ENCODE measurements at places on chromosomes 13 and 19.
A peak's percentile ranks its signal among the peaks of the same experiment; 100 is the strongest.

DNA sequence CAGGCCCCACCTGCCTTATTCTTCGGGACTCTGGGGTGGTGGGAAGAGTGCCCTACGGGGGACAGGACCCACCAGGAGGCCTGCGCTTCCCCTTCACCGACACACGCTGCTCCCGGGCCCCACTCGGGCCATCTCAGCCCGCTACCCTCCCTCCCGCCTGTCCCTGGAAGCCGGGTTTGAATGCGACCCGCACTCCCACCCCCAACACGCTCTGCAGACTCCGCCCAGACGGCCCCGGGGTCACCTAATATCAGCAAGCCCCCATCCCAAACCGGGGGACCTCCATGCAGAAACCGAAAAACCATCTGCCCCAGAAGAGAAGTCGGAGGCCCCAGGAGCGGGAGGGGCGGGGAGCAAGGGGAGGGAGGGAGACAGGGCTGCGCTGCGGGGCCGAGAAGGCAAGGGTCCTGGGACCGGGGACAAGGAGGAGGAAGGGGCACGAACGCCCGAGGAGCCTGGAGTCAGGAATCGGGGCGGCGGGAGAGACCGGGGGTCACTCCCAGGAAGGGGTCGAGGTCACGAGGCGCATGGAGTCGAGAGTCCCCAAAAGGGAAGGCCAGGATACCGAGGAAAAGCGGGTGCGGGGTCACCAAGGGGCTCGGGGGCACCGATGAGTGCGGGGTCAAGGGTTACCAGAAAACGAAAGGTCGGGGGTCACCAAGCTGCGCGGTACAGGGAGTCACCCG is 766 bp downstream of the SBNO2 start:
- ATAC-seq, result peak; percentile 42

DNA sequence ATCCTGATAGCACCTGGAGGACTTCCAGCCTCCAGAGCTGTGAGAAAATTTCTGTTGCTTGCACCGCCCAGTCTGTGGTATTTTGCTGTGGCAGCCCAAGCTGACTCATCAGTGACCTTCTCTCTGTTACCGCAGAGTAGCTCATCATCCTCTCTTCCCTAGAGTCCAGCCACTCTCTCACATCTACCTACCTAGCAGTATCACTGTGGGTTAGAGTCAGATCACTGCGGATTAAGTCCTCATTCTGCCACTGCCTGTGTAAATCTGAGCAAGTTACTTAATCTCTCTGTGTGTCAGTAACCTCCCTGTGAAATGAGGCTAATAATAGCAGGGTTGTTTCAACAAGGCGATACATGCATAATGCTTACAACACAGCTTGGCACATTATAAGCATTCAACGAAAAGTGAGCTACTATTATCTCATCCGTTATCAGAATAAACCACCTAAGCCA is 40.3 kb upstream of the USPL1 start:
- ATAC-seq, result peak; percentile 96

DNA sequence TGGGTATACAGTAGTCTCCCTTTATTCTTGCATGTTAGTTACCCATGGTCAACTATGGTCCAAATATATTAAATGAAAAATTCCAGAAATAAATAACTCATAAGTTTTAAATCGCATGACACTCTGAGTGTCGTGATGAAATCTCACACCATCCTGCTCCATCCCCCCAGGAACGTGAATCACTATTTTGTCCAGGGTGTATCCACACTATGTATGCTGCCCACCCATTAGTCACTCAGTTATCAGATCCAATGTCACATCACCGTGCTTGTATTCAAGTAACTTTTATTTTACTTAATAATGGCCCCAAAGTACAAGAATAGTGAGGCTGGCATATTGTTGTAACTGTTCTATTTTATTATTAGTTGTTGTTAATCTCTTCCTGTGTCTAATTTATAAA is 115.8 kb upstream of the SERP2 start:
- ATAC-seq, result no peak

GRCh38 chr19:33157906-33158305 is 26.0 kb downstream of the WDR88 start:
- no peak for ATAC-seq

GRCh38 chr13:27621116-27621365 is 651 bp upstream of the POLR1D start:
- no peak for ATAC-seq

- ATAC-seq, result peak; percentile 65
Observed at GRCh38 chr19:45103156-45103507, 10.2 kb downstream of the PPP1R37 start.

GRCh38 chr19:39328046-39328705 is 7.5 kb upstream of the LRFN1 start:
- peak; percentile 56 for ATAC-seq

DNA sequence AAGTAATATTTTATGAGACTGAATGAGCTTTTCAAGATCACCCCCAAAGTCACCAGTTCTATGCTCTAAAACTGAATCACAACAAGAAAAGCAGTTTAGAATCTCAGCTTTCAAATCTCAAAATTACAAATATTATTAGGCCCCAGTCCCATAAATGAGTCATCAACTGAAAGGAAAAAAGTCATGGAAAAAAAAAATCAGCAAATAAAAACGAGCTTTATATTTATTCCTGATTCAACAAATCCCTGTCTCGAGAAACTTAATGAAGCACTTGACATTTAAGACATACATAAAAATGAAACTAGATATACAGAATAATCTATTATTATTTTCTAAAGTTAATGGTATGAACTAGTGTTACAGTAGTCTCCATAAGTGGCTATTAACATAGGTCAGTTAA is 203.0 kb downstream of the DIAPH3 start:
- ATAC-seq, result no peak

DNA sequence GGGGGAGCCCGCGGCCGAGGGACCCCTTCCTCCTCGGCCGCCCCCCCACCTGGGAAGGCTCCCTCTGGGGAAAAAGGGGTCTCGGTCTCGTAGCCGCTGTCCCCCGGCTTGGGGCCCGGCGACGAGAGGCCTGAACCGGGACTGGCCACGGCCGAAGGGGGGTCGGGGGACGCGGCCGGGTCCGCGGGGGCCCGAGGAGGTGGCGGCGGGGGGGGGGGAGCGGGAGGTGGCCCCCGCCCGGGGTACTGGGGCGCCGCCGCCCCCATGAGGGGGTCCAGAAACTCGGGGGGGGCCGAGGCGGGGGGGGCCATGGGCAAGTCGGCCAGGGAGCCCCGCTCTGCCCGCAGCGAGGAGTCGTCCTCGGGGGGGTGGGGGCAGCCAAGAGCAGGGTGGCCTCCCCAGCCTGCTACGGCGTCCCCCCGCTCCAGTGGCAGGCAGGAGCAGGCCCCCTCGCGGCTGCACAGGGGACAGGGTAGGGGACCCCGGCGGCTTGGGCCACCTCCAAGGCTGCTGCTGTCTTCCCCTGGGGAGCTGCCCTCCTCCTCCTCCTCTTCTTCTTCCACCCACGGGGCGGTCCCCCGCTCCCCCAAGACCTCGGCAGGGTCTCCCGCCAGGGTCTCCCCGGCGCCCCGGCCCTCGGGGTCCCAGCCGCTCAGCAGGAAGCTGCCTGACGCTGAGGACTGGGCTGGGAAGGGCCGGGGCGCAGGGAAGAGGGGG is 12.9 kb downstream of the LMTK3 start:
- ATAC-seq, result no peak

- peak; percentile 65 for ATAC-seq
Observed at GRCh38 chr19:40284501-40285352, at the start of gene AKT2. TSS of gene AKT2 (minus strand) at chr19:40285345. CDS start at chr19:40265267, 20,078 bp downstream.

GRCh38 chr19:32543115-32543900 is 37.7 kb upstream of the PDCD5 start:
- no peak for ATAC-seq

DNA sequence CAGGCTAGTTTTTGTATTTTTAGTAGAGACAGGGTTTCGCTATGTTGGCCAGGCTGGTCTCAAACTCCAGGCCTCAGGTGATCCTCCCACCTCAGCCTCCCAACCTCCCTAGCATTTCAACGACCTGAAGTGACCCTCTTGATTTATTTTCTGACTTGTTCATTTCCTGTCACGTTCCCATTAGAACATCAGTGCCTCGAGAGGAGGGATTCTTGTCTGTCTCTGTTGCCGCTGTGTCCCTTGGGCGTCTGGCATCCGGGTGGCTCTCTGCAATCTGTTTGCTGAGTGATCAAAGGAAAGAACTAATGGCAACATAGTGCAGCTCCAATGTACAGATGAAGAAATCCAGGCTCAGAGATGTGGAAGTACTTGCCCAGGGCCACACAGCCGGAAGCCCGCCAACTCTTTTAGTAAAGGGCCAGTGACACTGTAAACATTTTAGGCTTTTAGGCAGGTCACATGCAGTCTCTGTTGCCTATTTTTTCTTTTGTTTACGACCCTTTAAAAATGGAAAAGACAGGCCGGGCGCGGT is 47.5 kb downstream of the NFIC start:
- ATAC-seq, result no peak

- ATAC-seq, result no peak
Observed at GRCh38 chr13:41610404-41610803, 153.1 kb downstream of the RGCC start.

DNA sequence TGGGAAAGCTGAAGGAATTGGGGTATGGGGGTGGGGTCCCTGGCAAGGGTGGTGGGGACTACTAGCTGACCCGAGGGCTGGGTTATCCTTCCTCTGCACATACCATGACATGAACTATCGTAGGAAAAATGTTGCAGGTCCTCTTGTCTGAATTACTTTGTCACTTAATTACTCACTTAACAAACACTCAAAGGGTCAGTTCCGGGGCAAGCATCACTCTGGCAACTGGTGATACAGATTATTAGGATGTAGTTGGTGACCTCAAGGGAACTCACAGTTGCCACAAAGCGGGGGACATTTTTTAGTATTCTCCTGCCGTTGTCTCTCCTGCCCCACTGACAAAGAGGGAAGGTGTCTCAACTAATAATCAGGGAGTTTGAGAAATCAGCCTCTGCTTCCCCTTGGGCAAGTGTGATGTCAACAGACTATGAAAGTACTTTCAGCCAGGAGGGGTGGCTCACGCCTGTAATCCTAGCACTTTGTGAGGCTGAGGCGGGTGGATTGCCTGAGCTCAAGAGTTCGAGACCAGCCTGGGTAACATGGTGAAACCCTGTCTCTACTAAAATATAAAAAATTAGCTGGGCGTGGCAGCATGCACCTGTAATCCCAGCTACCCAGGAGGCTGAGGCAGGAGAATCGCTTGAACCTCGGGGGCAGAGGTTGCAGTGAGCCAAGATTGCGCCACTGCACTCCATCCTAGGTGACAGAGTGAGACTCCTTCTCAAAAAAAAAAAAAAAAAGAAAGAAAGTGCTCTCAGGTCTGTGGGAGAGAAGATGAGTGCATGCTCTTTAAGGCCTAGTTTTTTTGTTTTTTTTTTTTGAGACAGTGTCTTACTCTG is 10.3 kb downstream of the DNAJB1 start:
- ATAC-seq, result no peak

DNA sequence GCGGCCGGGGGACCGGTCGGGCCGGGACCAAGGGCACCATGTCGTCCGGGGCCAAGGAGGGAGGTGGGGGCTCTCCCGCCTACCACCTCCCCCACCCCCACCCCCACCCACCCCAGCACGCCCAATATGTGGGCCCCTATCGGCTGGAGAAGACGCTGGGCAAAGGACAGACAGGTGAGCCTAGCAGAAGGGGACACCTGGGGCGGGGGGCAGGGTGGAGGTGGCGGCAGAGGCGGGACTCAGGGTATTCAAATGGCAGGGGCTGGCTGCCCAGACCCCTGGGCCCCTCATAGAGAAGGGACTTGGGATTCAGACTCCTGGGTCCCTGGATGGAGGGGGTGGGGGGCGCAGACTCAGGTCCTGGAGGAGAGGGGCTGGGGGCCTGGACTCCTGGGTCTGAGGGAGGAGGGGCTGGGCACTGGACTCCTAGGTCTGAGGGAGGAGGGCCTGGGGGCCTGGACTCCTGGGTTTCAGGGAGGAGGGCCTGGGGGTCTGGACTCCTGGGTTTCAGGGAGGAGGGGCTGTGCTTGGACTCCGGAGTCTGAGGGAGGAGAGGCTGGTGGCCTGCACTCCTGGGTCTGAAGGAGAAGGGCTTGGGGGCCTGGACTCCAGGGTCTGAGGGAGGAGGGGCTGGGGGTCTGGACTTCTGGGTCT is 735 bp downstream of the BRSK1 start:
- no peak for ATAC-seq

GRCh38 chr19:4760285-4760650 is 31.3 kb upstream of the FEM1A start:
- no peak for ATAC-seq

- no peak for ATAC-seq
Observed at GRCh38 chr13:42660333-42660965, 86.5 kb downstream of the TNFSF11 start.

DNA sequence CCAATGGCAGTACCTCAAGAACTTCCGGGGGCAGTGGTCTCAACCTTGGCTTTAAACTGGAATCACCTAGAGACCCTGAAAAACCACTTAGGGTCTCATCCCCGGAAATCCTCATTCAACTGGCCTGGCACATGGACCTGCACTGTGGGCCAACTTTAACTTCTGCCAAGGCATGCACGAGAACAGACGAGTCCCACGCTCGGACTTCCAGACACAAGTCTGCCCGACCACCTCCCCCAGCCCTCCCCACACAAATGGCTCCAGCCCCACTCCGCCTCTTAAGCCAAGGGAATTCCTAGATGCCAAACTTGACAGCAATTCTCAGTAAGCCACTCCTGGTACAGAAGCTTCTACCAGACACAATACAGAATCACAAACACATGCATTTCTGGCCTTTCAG is 114.0 kb downstream of the STK24 start:
- ATAC-seq, result no peak

GRCh38 chr13:37216331-37216730 is 110.9 kb upstream of the CSNK1A1L start:
- no peak for ATAC-seq

DNA sequence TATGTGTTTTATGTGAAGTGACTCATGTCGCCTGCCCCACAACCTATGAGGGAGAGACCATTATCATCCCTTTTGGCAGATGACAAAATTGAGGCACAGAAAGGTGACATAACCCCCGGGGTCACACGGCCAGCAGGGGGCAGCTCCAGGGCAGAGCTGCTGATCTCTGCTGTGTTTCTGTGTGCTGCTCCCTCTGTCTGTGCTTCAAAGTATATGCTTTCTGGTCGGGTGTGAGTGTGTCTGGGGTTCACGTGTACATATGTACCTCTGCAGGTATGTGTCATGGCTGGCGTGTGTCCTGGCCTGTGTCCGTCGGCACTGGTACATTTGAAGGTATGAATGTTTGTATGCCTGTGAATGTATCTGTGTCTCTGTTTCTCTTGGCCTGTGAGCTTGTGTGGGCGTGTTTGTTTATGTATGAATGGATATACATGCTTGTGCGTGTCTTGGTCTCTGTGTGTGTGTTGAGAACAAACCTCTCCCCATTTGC is 7.1 kb downstream of the LIPE start:
- peak; percentile 11 for ATAC-seq

- ATAC-seq, result peak; percentile 71
Observed at GRCh38 chr13:20391597-20392452, 133.8 kb downstream of the CRYL1 start.

GRCh38 chr13:111665691-111666095 is 345.3 kb downstream of the TEX29 start:
- ATAC-seq, result no peak

- no peak for ATAC-seq
Observed at GRCh38 chr13:94431574-94431973, 47.9 kb downstream of the DCT start.

DNA sequence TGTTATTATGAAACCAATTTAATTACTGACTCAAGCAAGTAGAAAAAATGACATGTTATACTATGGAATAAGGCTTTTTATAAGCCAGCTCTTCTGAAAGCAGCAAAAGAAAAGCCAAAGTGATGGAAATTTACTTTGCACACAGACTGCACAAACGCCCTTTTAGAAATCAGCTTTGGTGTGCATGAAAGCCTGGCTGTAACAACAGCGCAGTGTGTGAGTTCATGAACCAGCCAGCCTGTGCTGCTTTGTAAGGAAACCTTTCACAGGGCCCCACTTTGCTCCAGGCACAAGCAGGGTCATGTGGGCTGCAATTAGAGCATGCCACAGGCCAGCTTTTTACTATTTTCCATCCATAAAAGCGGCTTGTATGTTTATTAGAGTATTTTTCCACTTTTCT is 13.6 kb upstream of the IFT88 start:
- ATAC-seq, result no peak
